Spinal cord (tissue), 10 donors: ENCODE measurements at places on chromosomes 3 and 15. TPM values are rescaled to one million over a fixed set of nuclear protein-coding genes. Genes with fewer than 3 reads are reported as not detected.
A peak's percentile ranks its signal among the peaks of the same experiment; 100 is the strongest.

Gene CAV3
- total RNA-seq: 0.30 TPM

Gene ISLR2
- total RNA-seq: 7.1 TPM

Gene RETNLB
- total RNA-seq: not detected

Gene CLDN16
- 0.50 TPM for total RNA-seq

Gene CEP152
- 6.2 TPM for total RNA-seq

Gene CHRNB4
- total RNA-seq: 0.33 TPM

Gene CCR3
- 0.20 TPM for total RNA-seq

Gene PLCB2
- 7.6 TPM for total RNA-seq

Gene PPP2R3A
- total RNA-seq: 21.4 TPM

DNA sequence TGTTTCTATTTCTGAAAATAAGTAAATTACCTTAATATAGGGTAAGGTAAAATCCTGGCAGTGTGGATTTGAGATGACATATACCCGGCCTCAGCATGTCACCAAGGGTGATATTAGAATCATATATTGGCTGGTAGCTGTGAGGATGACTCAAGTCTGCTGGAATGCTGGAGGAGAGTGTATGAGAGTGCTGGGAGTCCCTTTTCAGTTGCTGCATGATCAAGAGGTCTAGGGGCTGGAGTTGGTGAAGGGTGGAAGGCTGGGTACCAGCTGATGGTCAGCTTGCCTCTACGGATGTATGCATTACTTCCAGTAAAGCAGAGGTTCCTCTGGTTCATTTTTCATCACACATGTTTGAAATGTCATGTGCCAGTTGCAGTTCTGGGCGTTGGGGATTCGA, 40.6 kb downstream of the SLC25A26 start:
- H3K27ac ChIP-seq: no peak overlapping the region
- peaks cover 7% of the 10 kb centered on the region for H3K36me3 ChIP-seq
- no peaks in the 10 kb centered on the region for H3K4me1 ChIP-seq
- H3K27me3 ChIP-seq: no peaks in the 10 kb centered on the region
- DNase-seq: no peak

DNA sequence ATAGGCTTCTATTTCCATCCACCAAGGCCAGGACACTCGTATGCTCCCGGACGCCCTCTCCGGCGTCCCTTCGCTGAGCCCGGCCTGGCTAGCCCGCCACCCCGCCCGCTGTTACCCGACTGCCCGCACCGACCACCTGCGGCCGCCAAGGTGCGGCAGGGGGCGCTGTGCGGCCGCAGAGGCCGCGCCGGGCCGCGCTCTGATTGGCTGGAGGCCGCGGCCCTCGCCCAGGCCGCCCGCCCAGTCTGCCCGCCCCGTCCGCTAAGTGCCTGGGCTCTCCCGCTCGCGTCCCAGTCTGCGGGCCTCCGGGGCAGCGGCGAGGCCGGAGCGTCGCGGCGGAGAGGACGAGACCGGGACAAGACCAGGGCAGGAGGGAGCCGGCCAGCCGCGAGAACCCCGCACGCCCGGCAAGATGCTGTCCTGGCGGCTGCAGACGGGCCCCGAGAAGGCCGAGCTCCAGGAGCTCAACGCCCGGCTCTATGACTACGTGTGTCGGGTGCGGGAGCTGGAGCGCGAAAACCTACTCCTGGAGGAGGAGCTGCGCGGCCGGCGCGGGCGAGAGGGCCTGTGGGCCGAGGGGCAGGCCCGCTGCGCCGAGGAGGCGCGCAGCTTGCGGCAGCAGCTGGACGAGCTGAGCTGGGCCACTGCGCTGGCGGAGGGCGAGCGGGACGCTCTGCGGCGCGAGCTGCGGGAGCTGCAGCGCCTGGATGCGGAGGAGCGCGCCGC, at the start of gene SYNM:
SYNM (plus strand) TSS at position 293 of the 726 bp plus-strand sequence; CDS start at position 413, 120 bp downstream.
- no peak within 1 kb of the TSS for H3K27ac ChIP-seq
- peaks cover 33% of the 10 kb centered on the region for H3K4me1 ChIP-seq

DNA sequence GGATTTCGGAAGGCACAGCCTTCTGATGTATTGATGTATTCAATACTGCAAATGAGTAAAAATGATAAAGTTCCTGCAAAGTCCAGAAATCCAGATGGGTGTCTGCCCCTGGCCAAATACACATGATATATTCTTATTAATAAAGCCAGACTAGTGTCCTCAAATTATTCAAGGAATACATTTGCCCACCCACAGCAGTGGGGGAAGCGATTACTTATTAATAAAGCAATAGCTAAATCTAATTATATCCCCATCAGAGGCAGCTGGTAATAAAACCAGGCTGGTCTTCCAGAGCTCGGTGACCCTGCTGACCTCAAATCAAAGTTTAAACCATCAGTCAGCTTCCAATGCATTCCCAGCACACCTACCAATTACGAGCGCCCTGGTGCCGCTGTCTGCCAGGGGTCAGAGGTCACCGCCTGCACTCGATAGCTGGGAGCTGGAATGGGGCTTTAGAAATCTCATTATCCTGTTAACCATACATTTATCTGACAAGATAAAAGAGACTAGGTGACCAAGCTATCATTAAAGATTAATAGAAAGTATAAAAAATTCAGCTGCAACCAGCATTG, 330.3 kb downstream of the UACA start:
- H3K4me1 ChIP-seq: peaks cover 17% of the 10 kb centered on the region
- no peak overlapping the region for H3K4me3 ChIP-seq
- peaks cover 4% of the 10 kb centered on the region for H3K27me3 ChIP-seq
- H3K36me3 ChIP-seq: no peaks in the 10 kb centered on the region
- H3K27ac ChIP-seq: no peak overlapping the region

GRCh38 chr3:124839896-124840295, 47.3 kb downstream of the ITGB5 start:
- no peak for DNase-seq
- peaks cover 24% of the 10 kb centered on the region for H3K4me1 ChIP-seq
- H3K4me3 ChIP-seq: no peak overlapping the region
- H3K27me3 ChIP-seq: no peaks in the 10 kb centered on the region

DNA sequence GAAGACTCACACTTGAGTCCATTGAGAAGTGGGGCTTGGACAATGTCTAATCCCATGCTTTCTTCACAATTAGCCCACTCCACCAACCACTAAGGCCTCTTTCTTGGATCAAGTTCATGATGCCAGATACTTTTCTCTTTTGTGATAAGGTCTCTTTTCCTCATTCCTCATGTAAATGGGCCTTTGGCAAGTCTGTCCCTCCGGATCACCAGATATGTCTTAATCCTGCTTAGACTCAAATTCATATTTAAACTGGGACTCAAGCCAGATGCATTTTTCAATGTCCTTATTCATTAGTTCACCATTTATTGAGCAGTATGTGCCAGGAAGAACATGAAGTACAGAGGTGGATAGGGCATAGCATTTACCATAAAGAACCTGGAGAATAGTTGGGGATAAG, 671.1 kb downstream of the TBL1XR1 start:
- H3K36me3 ChIP-seq: no peaks in the 10 kb centered on the region
- no peak overlapping the region for H3K4me3 ChIP-seq
- H3K27me3 ChIP-seq: no peaks in the 10 kb centered on the region

- no peaks in the 10 kb centered on the region for H3K36me3 ChIP-seq
- H3K4me1 ChIP-seq: peaks cover 13% of the 10 kb centered on the region
- peaks cover 3% of the 10 kb centered on the region for H3K27me3 ChIP-seq
- H3K4me3 ChIP-seq: peak overlapping the region; percentile 32
- no peak overlapping the region for H3K27ac ChIP-seq
- DNase-seq: no peak
Measured at GRCh38 chr15:100849021-100849854, 30.4 kb upstream of the ALDH1A3 start.

- H3K4me3 ChIP-seq: no peak overlapping the region
- no peak overlapping the region for H3K27ac ChIP-seq
- DNase-seq: no peak
Measured at GRCh38 chr3:58425782-58426181, 7.8 kb downstream of the PDHB start.

- peaks cover 4% of the 10 kb centered on the region for H3K36me3 ChIP-seq
- H3K4me1 ChIP-seq: no peaks in the 10 kb centered on the region
- H3K27ac ChIP-seq: no peak overlapping the region
Measured at GRCh38 chr3:183073839-183074238, 25.5 kb downstream of the MCCC1 start.

GRCh38 chr15:25799906-25800700, 63.0 kb downstream of the ATP10A start:
- no peak overlapping the region for H3K4me3 ChIP-seq
- H3K4me1 ChIP-seq: peaks cover 3% of the 10 kb centered on the region
- no peaks in the 10 kb centered on the region for H3K27me3 ChIP-seq
- no peak for DNase-seq

GRCh38 chr3:63538919-63539318, 113.6 kb upstream of the SNTN start:
- H3K4me3 ChIP-seq: no peak overlapping the region
- DNase-seq: no peak
- no peak overlapping the region for H3K27ac ChIP-seq

DNA sequence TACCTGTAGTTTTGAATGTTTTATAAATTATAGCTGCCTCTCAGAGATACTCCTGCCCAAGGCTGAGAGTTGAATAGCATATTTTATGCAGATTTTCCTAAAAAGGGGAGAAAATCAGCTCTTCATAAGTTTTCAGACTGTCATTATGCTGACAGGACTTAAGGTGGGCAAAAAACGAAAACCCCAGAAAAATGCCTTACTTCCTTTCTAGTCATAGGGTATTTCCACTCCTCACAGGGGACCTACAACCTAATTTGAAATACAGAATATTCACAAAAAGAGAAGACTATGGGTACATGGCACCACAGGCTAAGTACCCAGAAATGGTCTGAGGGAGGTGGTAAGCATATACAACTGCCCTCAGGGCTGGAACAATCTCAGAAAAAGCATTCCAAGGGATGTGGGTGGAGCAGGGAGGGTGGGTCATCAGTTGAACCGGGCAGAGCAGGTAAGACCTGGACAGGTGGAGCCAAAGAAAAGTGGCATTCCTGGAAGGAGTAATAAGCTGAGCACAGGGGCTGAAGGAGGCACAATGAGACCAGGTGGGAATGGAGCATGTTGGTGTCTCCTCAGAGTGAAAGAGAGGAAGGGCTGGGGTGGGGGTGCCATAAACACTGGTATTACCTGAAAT, 10.6 kb upstream of the OXSR1 start:
- H3K36me3 ChIP-seq: no peaks in the 10 kb centered on the region
- H3K27me3 ChIP-seq: no peaks in the 10 kb centered on the region
- no peak overlapping the region for H3K27ac ChIP-seq
- DNase-seq: no peak

- peaks cover 11% of the 10 kb centered on the region for H3K4me1 ChIP-seq
- no peaks in the 10 kb centered on the region for H3K36me3 ChIP-seq
- peaks cover 12% of the 10 kb centered on the region for H3K27me3 ChIP-seq
Measured at GRCh38 chr3:77042882-77043281, 3.0 kb downstream of the ROBO2 start.

- H3K4me1 ChIP-seq: peaks cover 24% of the 10 kb centered on the region
- H3K27ac ChIP-seq: no peak overlapping the region
- DNase-seq: no peak
- H3K4me3 ChIP-seq: no peak overlapping the region
- H3K27me3 ChIP-seq: no peaks in the 10 kb centered on the region
- no peaks in the 10 kb centered on the region for H3K36me3 ChIP-seq
Measured at GRCh38 chr3:183582161-183582560, 26.7 kb upstream of the KLHL6 start.

GRCh38 chr3:131972550-131972949, 62.3 kb downstream of the CPNE4 start:
- DNase-seq: no peak
- peaks cover 3% of the 10 kb centered on the region for H3K27me3 ChIP-seq
- peak overlapping the region; percentile 15 for H3K27ac ChIP-seq
- H3K4me1 ChIP-seq: peaks cover 3% of the 10 kb centered on the region

DNA sequence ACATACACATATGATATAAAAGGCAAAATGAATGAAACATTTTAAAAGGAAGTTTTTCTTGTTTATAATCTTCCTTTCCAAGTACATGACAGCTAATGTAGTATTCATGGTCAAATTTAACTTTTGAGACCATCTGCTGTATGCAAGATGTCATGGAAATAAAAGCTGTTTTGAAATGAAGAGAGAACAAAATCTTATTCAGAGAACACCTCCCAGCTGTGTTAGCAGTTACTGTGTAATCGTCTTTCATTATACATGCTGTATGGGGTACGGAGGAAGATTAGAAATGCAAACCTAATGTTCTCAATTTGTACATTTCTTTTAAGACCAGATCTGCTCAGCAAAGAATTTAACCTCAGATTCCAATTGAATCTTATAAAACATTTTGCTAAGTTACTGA, 1182.3 kb downstream of the OTOL1 start:
- peak; percentile 2 for DNase-seq
- no peaks in the 10 kb centered on the region for H3K36me3 ChIP-seq
- H3K27me3 ChIP-seq: no peaks in the 10 kb centered on the region
- H3K27ac ChIP-seq: no peak overlapping the region

DNA sequence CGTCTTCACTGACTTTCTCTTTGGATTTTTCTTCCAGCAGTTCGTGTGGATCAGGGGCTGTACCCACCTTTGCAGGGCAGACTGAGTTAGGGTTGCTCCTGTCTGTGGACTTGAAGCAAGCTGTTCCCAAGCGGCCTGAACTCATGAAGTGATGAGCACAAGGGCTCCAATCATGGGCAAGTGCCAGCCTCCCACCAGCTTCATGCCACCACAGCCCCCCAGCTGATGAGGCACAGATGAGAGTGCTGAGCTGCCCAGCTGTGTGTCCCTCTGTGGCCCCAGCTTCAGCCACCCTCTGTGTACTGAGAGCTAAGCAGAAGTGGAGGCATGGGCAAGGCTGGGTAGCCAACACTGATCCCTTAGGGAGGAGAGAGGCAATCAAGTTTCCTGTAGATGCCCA, 3.3 kb upstream of the PLCB2 start:
- no peak overlapping the region for H3K27ac ChIP-seq
- DNase-seq: no peak
- no peaks in the 10 kb centered on the region for H3K36me3 ChIP-seq
- H3K27me3 ChIP-seq: no peaks in the 10 kb centered on the region
- H3K4me1 ChIP-seq: peaks cover 27% of the 10 kb centered on the region
- H3K4me3 ChIP-seq: no peak overlapping the region

GRCh38 chr15:69979262-69979661, 118.5 kb downstream of the TLE3 start:
- no peaks in the 10 kb centered on the region for H3K4me1 ChIP-seq
- no peak overlapping the region for H3K27ac ChIP-seq
- H3K4me3 ChIP-seq: no peak overlapping the region

DNA sequence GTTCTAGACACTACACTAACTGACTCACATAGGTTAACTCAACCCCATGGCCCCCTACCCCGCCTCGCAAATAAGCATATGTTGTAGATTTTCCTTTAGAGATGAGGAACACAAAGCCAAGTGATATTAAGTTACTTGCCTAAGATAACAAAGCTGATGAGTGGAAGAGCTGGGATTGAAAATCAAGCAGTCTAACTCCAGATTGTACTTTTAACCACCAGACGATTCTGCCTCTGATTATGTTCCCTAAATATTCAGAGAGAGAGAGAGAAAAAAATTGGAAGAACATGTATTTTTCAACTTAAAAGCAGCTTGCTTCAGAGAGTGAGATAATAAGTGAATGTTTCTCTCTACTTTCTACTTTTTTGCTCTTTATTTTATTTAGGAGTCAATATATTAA, 66.9 kb upstream of the THBS1 start:
- no peak for DNase-seq
- H3K36me3 ChIP-seq: no peaks in the 10 kb centered on the region
- no peaks in the 10 kb centered on the region for H3K27me3 ChIP-seq

DNA sequence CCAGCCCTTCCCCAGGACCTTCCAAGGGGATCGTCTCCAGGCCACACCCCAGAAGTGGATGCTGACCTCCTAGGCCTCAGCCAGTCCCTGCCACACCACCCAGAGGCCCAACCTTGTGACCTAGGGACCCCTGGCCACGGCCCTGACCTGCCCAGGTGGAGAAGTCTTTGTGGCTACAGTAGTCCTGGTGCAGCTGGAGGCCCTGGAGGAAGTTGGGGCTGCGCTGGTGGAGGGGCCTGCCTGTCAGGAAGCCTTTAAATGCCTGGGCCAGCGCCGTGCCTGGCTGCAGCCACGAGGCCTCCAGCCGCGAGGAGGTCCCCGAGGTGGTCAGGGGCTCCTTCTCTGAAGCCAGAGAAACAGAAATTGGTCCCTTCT, 23.4 kb downstream of the PLA2G4D start:
- peaks cover 9% of the 10 kb centered on the region for H3K4me1 ChIP-seq
- no peak for DNase-seq
- no peak overlapping the region for H3K4me3 ChIP-seq
- H3K27me3 ChIP-seq: no peaks in the 10 kb centered on the region
- H3K27ac ChIP-seq: no peak overlapping the region
